Dermis blood vessel endothelial cell (primary cell): ENCODE measurements at places on chromosomes 2 and 18. TPM values are rescaled to one million over a fixed set of nuclear protein-coding genes. Genes with fewer than 3 reads are reported as not detected.

STAM2 gene
- total RNA-seq = 28.9 and 30.6 TPM in 2 replicates

SERPINB10 gene
- not detected in 2 replicates for total RNA-seq

CHRNG gene
- total RNA-seq = not detected in 2 replicates

KLHL41 gene
- total RNA-seq = 0.09 and 0.34 TPM in 2 replicates

ANKRD30BL gene
- not detected in 2 replicates for total RNA-seq

SERPINB13 gene
- total RNA-seq = not detected in 2 replicates

CFAP53 gene
- total RNA-seq = under 0.01 and 0.14 TPM in 2 replicates

HMSD gene
- not detected in 2 replicates for total RNA-seq

SLC19A3 gene
- total RNA-seq = 0.14 TPM in 1 of 2 replicates, not detected in the other

IL37 gene
- total RNA-seq = not detected in 2 replicates

- DNase-seq = peak; percentile 79
Measured at GRCh38 chr2:62456721-62457539, 49.1 kb downstream of the TMEM17 start.

DNA sequence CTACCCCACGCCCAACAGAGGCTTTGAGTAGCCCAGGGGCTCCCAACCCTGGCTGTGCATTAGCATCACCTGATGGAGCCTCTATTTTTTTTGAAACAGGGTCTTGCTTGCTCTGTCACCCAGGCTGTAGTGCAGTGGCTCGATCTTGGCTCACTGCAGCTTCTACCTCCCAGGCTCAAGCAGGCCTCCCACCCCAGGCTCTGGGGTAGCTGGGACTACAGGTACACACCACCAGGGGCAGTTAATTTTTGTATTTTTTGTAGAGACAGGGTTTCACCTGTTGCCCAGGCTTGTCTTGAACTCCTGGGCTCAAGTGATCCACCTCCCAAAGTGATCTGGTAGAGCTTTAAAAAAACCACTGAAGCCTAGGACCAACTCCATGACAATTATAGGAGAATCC, 394.8 kb upstream of the ATP5MC3 start:
- no peak for DNase-seq

GRCh38 chr18:48020337-48021250, 90.1 kb upstream of the SMAD2 start:
- DNase-seq = no peak

DNA sequence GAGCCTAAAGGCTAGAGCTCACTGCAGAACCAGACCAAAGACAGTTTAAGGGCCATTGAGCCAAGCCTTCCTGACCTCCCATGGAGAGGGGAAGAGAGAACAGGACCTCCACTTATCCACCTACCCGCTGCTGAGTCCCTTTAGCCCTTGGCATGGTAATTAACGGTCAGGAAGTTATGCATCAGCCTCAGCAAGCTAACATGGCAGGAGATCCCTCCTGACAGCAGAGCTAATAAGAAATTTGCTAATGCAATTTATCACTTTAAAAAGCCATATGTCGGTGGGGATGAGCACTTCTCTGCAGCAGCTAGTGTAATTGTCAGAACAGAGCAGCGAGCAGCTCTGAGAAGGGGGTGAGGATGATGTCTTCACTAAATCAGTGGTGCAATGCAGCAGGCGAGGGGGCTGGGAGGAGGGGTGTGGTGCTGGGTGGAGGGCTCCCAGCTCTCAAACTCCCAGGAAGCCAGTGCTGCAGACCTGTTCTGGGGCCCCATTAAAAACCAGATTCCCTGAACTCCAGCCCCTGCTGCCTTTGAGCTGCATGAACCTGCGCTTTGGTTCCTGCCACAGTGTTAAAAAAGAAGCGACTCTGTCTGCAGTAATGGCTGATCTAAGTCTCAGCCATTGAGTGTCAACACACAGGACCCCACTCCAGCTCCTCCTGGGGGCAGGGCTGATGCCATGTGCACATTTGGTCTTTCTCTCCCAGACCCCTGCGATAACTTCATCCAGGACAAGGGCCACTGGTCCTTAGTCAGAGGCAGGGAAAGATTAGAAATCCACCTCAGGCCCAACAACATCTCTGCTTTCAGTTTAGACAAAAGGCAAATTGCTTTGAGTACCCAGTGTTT, 84.2 kb upstream of the STPG4 start:
- no peak for DNase-seq

GRCh38 chr2:231321021-231321420, 74.5 kb upstream of the B3GNT7 start:
- DNase-seq = no peak

DNA sequence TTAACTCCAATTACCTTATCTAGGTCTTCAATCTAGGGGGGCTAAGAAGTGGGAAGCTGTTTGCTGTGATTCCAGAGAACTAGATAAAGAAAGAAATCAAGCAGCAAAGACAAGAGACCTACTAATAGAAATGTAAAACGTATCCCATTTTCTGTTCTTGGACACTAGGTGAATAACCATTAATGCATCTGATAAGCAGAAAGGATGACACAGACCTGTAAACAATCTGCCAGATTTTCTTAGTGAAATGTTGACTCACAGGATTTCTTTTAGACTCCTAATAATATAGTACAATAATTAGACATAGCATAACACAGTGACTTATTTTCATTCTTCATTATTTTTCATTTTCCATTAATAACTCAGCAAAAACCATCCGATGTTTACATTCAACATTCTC, 1.3 kb downstream of the WDR35 start:
- DNase-seq = no peak

DNA sequence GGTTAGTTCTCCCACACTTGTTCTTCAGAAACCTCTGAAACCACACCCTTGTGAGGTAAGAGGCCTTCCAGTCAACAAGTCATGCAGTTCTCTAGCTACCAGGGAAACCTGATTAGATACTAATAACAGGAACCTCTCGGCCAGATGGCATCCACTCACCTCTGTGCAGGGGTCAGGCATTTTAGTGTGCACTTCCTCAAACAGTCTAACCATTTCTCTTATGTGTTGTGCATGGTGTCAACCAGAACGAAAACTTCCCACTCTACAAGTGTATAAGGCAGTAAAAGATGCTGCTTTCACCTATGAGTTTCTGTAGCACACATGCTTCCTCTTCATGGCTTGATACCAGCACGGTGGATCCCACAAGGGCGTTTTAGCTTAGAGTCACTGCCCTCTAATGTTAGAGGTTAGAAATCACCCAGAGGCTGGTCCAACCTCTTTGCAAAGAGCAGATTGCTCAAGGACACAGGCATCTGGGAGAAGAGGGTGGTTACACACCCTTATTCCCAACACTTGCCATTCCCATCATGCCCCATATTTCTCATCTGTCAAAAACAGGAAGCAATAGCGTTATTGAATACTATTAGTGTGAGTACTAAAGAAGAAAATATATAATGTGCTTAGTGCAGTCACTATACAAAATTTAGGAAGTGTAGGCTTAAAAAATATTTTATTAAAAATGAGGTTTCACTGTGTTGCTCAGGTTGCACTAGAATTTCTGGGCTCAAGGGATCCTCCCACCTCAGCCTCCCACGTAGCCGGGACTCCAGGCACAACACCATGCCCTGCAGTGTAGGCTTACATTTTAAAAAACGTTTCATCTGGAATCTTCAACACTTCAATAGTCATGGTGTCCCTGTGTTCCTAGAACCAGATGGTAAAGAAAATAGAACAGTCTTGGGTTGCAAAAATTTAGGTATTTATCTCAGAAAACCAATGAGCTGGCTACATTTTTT, 34.5 kb upstream of the RAB31 start:
- peak; percentile 78 for DNase-seq

- DNase-seq = no peak
Measured at GRCh38 chr2:71419145-71419544, 34.2 kb upstream of the DYSF start.

DNA sequence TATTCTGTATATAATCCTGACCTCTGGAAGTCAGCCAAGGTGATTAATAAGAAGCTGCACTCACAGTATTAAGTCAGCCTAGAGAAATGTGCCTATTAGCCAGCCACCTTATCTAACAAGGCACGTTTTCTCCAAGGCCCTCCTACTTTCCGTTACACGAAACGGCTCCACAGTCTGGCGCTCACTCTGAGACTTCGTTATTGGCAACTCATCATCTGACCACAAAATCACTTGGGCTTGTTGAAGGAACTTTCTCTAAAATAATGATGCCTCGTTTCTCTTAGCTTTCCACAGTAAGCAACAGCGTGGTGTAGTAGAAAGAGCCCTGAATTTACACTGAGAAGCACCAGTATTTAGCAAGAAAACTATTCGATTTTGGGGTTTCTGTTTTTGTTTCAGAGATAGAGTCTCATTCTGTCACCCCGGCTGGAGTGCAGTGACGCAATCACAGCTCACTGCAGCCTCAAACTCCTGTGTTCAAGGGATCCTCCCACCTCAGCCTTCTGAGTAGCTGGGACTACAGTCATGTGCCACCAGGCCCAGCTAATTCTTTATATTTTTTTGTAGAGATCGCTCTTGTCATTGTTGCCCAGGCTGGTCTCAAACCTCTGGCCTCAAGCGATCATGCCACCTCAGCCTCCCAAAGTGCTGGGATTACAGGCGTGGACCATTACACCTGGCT, 53.6 kb upstream of the SLC14A1 start:
- peak; percentile 18 for DNase-seq

DNA sequence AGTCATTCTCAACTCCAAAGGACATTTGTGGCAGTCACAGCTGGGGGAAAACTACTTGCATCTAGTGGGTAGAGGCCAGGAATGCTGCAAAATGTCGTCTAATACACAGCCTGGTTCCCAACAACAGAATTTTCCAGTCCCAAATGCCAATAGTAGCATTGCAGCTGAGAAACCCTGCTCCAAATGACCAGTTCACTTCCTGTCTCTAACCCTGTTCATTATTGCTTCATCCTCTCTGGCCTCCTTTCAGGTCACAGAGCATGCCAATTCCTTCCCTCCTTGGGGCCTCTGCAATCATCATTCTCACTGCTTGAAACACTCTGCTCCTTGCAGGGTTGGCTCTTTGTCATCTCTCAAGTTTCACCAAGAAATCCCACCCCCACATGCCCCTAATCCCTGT, 139.1 kb downstream of the IRS1 start:
- no peak for DNase-seq

- peak; percentile 74 for DNase-seq
Measured at GRCh38 chr2:54176577-54176976, 61.2 kb downstream of the ACYP2 start.

- DNase-seq = peak; percentile 66
Measured at GRCh38 chr18:5456577-5457461, 87.0 kb downstream of the EPB41L3 start.

GRCh38 chr2:86025229-86025820, 80.4 kb downstream of the POLR1A start:
- DNase-seq = peak; percentile 21

- peak; percentile 54 for DNase-seq
Measured at GRCh38 chr2:135055182-135055786, 3.2 kb downstream of the RAB3GAP1 start.

GRCh38 chr18:62833494-62833893, 118.2 kb downstream of the PHLPP1 start:
- no peak for DNase-seq

GRCh38 chr2:85785027-85785822, 31.4 kb downstream of the ATOH8 start:
- no peak for DNase-seq

- DNase-seq = no peak
Measured at GRCh38 chr2:182173944-182174622, 188.4 kb downstream of the PPP1R1C start.

DNA sequence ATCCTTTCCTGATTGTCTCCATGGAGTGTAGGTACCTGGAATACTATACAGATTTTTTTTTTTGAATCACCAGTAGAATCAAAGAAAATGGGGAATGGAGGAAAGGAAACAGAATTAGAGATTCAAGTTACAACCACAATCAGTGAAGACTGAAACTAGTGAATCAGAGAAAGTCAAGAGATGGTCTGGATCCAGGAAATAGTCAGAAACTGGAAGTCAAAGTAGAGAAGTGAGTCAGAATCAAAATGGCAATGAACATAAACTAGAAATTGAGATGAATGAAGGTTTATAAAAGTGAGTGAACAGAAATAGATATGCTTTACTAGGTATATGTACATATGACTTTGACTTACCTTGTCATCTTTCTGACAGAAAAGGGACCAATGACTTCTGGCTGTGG, 579.0 kb downstream of the PLCL1 start:
- no peak for DNase-seq

- DNase-seq = no peak
Measured at GRCh38 chr2:108617617-108618016, 83.3 kb downstream of the LIMS1 start.

DNA sequence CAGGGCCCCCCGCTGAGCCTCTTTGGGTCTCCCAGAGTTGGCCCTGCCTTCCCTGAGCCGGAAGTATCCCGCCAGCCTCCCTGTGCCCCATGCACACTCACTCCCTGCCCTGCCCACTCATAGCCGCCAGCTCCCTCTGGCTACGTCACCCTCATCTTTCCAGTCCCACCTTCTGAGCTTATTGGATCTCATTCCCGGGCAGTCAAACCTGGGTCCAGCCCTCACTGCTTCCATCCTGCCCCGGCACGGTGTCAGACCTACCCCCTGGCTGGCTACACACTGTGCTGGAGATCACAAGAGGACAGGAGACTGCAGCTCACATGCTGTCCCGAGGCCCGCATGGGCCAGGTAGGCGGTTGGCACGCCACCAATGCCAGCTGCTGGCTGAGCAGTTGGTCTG, 147.2 kb downstream of the ASB1 start:
- DNase-seq = no peak

DNA sequence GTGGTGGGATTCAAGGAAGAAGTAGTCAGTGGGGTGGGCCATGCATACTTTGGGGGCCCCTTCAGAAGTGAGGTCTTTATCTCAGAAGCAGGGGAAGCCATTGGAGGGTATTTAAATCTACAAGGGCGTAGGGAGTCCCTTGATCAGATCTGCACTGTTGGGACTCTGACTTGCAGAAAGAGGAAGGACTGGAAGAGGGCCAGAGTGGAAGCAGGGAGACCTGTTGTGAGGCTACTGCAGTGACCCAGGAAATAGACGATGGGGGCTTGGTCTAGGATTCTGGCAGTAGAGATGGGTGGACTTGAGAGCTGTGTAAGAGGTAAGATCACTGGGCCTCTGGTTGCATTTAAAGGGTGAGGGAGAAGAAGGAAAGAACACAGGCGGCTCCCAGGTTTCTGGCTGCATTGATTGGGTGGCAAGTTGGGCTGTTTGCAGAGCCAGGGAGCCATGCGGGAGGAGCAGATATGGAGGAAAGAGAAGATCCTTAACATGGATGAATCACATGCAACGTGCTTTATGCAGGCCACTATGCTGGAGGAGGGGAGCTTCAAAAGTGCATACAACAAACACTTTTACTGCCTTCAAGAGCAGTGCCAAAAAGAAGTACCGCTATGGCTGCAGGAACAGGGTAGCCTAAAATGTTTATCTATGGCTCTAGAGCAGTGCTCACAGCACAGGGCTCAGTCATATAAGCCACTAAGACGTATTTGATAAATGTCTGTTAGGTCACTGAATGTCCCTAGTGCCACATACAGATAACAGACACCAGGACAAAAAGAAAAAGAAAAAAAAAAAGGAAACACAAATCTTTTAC, 2.3 kb downstream of the SFXN5 start:
- DNase-seq = no peak

DNA sequence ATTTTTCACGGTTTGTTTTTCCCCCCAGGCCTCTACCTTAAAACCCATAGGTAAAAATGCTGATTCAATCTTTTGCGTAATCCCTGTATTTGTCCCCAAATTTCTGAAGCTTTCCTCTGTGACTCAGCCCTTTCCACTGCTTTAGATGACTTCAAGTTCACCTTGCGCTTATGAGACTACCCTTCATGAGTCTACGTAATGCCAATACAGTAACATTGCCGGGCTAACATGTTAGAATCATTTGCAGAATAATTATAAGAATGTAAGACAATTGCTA, 283.0 kb downstream of the TMX3 start:
- DNase-seq = no peak
